ENCODE measurements at places on chromosomes 5 and 9.

GRCh38 chr9:27054841-27055240 lies 49.4 kb upstream of the LRRC19 start:
- no peak for DNase-seq

DNA sequence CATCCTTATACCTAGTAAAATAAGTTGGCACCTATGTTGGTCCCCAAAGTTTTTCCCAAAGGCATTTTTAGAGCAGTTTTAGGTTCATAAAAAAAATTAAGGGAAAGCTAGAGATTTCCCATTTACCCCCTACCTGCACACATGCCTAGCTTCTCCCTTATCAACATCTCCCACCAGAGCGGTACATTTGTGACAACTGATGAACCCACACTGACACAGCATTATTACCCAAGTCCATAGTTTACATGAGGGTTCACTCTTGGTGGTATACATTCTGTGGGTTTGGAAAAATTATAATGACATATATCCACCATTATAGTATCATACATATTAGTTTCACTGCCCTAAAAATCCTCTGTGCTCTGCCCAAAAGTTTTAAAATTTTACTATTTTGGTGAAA lies 12.0 kb downstream of the RAD1 start:
- DNase-seq = no peak

- no peak for DNase-seq
These were observed 22.5 kb downstream of the LHX3 start for GRCh38 chr9:136182420-136182787.

GRCh38 chr9:105076729-105077128 lies 148.8 kb upstream of the ABCA1 start:
- no peak for DNase-seq

DNA sequence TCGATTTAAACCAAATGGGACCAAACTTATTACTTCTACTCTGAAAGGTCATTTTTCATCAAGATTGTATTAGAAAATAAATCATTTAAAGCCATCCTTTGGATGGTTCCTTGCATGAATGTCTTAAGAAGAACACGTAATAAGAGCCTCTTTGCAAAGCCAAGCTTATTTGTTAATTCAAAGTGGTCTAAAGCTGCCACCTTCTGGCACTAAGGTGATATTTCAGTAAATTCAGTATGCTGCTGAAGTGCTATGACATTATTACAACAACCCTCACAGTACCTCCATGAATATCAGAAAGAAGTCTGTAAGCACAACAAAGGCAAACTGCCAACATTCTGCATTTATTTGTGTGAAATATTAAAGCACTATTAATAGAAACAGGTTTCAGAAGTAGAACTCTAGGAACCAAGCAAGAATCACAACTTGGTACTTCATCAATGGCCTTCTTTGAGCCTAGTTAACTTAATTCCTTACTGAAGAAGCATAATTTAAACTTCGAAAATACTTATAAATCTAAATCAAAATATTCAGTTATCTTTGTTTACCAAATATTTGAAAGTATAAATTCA lies 53.1 kb upstream of the TYRP1 start:
- DNase-seq = peak; percentile 72

GRCh38 chr5:137145721-137146120 lies 353.4 kb downstream of the SPOCK1 start:
- DNase-seq = no peak

DNA sequence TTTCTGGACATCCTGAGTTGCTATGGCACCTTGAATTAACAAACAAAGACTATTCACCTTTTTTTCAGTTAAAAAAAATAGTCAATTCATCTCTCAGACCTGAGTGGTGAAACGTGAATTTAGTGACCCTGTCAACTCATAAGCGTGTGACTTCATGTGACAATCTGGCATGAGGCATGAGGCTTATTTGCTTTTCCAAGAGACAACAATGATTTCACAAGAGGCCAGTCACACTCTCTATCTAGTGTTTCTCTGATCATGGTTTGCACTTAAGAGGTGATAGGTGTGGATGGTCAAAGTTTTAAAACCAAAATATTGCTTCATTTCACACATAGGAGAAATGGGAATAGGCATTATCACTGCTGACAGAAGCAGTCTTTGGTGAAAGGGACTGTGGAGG lies 559.6 kb upstream of the ACO1 start:
- DNase-seq = no peak

DNA sequence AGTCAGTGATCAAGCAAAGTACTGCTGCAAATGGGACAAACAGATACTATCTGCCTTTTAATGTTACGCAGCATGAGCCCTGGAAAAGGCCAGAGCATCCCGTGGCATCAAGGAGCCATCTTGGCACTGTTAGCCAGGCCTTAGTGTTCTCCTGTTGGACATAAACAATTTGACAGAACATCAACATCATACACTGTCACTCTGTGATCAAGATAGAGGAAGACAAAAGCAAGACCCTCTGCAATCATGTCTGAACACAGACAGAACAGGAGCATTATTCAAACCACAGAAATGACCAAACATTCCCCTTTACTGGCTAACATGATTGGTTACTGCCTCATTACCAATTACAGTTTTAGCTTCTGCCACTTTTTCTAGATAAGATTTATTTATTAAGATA lies 21.2 kb upstream of the ROPN1L start:
- DNase-seq = no peak

DNA sequence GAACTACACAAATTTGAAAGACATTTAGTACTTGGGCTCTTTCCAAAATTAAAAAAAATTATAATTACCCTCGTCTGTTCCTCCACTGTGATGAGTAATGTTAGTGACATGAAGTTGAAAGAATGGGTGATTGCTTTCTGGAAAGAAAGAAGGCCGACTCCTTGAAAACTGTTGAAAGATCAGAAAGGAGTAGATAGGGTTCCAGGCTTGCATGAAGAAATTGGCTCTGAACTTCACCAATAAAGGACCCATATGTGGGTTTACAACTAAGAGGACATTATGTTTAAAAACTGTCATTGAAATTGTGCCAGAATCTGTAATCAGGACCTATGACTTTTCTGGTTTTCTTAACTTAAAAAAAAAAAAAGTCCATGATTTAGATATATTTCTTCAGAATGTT lies 20.7 kb upstream of the MOCS2 start:
- DNase-seq = no peak

DNA sequence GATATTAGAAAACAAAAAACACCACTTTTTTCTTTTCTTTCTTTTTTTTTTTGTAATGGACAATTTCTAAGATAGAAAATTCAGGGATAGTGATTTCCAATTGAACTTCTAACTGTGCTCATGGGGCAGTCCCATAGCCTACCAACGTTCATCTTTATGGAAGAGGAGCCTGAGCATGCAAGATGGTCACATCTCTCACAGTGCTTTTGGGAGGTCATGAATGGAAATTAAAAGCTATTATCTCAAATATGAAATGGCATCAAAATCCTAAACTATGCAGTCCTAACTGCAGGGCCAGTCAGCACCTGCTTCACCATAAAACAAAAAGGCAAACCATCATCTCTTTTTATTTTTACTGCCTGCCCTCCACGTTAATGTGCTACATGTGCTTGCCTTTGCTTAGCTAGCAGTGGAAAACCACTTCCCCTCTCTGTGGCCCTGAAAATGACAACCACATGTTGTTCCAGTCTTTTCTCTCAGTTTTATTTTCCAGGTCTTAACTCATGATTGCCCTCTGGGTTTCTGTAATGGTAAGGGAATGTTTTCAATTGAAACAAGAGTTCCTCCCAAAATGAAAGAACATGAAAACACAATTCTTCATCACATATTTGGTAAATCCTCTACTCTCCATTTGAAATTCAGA lies 16.7 kb downstream of the IFNB1 start:
- DNase-seq = no peak

DNA sequence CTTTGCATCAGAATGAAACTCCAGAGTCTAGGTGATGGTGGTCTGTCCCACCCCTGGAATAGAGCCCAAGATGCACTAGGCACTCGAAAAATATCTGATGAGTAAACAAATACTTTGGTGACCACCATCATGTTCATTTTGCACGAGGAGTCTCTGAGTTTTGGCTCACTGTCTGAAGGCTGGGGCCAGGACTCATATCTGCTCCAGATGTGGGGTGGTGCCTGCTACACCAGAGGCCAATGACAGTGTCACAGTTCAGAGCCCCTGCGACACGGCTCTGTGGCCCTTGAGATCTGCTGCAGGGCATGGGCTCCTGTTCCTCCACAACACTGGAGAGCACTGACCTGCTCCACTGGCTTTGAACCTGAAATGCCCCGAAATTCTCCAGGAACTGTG lies 164.6 kb downstream of the ROR2 start:
- DNase-seq = no peak

GRCh38 chr5:119537704-119538103 lies 85.4 kb downstream of the HSD17B4 start:
- DNase-seq = peak; percentile 35

DNA sequence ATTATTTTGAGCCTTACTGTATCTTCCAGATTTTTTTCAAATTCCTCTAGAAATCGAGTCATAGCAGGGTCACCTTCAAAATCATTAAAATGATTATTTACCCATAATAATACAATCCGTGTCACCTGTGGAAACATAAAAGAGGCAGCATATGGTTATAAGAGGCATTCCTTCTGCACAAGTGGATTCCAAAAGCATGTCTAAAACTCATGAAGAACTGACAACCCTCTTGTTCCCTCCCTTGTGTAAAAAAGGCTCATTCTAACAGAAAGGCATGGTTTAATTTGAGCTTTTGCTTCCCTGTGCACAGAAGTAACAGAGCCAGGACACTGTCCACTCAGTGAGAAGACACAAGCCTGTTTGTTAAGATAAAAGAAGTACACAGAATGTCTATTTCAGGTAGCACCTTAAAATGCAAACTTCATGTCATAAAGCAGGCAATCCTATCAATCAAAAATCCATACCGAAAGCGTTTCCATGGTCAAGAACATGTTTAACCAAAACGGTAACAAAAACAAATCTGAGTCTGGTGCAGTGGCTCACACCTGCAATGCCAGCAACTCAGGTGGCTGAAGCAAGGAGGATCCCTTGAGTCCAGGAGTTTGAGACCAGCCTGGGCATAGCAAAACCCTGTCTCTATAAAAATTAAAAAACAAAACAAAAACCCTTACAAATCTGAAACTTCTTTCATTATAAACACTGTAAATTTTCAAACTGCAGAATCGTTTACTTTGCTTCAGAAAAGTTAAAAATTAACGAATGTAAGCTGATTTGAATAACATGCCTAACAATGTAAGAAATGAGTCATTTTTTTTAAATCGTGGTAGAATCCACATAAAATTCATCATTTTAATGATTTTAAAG lies 139.3 kb downstream of the RAPGEF6 start:
- no peak for DNase-seq

- DNase-seq = no peak
These were observed 460 bp upstream of the ACO1 start for GRCh38 chr9:32384002-32384363.

DNA sequence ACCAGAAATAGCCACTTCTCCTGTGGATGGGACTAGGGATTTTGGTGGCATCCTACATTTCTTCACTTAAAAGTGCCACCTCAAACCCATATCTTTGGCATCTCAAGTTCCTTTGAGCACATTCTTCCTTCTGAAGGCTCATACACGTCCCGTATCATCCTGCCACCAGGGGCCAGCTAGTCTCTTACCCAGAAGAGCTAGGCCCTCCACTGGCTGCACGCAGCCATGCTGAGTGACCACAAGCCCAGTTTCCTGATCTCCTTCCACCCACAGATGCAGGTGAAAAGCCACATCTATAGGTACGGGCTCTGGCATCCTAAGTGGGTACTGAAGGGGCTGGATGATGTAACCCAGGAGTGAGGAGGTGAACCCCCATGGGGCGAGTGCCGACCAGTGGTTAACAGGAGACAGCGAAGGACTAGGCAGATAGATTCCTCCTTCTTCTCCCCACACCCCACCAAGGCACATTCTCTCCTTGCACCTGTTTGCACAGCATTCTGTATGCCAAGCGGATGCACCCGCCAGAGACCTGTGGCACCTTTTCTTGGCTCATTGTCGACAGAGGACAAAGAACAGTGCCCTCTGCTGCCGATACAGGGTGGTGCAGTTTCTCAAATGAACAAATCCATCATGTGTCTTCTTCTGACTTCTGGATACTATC lies 14.4 kb upstream of the SCGB3A1 start:
- DNase-seq = peak; percentile 95

DNA sequence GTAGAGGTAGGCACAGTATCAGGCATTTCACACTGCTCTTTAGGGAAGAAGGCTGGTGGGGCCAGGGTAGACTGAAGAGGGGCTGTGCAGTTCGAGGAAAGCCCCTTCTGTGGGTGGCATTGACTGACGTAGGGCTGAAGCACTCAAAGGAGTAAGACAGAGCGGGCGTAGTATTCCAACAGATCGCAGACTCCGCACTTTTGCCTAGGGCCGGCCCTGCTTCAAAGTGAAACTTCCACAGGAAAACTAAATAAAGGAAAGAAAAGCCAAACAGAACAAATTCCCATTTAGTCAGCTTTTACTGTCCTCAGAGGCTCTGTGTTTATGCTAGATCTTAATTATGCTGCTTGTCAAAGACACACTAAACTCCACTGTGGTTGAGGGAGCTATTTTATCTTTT lies 493.0 kb upstream of the WWC1 start:
- no peak for DNase-seq

GRCh38 chr9:137200311-137201204 lies at the start of gene TPRN:
Gene TPRN (minus strand): TSS chr9:137200741. CDS start chr9:137200711, 30 bp downstream.
- peak; percentile 100 for DNase-seq

DNA sequence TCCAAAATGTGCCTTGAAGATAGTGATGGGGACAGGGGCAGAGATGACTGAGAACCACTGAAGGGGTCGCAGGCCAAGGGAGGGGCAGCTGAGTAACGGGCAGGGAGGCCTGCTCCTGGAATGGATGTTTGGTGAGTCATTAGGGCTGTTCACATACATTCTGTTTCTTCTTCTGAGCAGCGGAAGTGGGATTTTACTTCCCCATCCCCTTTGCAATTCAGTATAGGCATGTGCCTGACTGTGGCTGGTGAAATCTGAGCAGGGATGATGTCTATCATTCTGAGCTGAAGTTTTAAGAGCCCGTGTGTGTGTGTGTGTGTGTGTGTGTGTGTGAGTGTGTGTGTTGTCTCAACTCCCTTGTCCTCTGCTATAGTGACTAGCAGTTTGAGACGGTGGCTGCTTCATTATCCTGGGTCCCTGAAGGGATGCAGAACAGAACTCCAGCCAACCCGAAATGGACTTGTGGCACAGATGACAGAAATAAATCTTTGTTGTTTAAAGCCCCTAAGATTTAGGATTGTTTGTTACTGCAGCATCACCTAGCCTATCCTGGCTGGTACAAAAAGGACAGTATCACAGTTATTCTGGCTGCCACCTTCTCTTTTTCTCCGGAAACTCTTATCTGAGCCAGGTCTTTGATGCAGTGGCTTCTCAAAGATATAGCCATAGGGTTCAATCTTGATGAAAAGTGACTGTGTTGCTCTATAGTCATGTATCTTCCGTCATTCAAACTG lies 29.2 kb upstream of the TGFBI start:
- DNase-seq = no peak

GRCh38 chr5:78367318-78367991 lies 7.0 kb downstream of the SCAMP1 start:
- no peak for DNase-seq

DNA sequence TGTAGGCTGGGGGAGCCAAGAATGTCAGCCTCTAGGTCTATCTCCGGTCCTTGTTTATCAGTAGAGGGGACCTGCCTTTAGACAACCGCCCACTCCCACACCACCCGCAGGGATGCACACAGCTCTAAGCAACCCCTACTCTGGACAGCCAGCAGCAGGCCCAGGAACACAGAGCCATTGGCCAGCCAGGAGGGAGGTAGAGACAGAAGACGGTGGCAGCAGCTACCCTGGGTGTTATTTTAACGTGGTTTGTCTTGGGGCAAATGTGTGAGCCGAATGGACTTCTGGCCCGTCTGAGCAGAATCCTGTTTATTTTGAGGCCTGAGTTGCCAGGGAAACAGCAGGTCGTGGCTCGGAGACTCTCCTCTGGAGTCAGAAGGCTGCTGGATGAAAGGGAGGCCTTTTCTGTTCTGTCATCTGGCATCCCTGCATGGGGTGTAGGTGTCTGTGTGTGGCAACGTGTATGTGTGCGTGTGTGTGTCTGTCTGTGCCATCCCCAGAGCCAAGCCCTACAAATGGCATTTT lies 382 bp upstream of the FGF1 start:
- DNase-seq = no peak

Measured in T47D (cell line).